Stimulated activated CD4-positive, alpha-beta T cell treated with anti-CD3 and anti-CD28 coated beads, Interleukin-4, amount 100 ng/mL, for 24 hours (primary cell): ENCODE measurements at places on chromosomes 12 and 14.

DNA sequence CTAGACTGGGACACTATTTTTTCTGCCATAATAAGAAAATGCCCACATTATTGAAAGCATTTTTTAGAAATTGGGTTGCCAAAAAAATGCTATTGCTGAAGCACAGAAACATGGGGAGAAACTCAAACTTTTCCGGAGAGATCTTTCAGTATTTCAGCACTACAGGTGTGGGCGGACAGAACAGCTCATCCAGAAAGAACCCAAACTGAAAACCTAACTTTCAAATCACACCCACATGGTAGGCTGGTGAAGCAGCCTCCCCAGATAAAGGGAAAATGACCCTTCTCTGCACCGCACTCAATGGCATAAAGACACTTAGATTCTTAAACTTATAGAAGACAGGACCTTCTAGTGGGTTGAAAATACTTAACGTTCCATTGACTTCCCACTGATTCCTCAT, 62.3 kb upstream of the TMPO start:
- DNase-seq, result peak; percentile 25

DNA sequence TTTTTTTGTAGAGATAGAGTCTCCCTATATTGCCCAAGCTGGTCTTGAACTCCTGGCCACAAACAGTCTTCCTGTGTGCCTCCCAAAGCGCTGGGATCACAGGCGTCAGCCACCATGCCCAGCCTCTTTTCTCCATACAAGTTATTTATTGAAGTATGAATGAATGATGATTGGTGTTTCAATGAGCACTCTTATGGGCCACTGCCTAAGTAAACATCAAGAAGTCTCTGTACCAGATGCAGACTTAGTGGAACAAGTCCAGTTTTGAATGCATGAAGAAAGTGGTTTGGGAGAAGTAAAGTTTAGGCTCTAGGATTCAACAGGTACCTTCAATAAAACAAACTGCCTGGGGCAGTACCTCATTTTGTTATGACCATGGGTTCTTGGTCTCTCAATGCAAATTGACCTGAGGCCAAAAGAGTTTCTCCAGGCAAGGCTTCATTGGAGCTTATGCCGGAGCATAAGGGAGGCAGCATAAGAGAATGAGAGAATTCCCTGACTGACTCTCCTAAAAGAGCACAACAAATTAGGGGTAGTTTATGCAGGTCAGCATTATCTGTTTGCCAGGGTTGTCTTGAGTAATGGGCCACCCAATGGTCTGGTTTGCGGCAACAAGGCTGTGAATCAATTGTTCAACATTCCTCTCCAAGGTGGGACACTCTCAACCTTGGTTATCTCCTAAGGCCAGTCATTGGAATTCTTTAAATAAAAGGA, 1.1 kb upstream of the GMFB start:
- no peak for DNase-seq

DNA sequence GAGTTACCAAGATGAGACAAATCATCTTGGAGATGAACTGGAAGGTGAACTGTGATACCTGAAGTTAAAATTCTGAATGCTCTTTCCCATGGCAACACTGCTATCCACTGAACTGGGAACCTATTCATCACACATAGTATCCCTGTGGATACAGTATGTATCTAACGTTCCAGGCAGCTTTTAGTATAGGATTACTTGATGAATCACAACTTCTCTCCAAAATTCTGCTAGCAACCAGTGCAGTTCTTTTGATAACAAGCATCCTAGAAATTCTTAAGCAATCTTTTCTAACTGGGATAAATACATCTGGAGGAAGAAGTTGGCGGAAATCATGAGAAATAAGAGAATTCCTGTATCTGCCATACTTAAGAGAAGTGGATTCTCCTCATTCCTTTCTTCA, 66.4 kb downstream of the PAWR start:
- DNase-seq, result no peak

- DNase-seq, result no peak
Observed at GRCh38 chr12:87082756-87083155, 826.6 kb upstream of the MGAT4C start.

GRCh38 chr14:101019541-101019940, 116.0 kb upstream of the RTL1 start:
- no peak for DNase-seq

GRCh38 chr14:95830386-95830785, 46.2 kb upstream of the TUNAR start:
- DNase-seq, result no peak

GRCh38 chr12:42360747-42361403, 34.9 kb downstream of the PPHLN1 start:
- no peak for DNase-seq

DNA sequence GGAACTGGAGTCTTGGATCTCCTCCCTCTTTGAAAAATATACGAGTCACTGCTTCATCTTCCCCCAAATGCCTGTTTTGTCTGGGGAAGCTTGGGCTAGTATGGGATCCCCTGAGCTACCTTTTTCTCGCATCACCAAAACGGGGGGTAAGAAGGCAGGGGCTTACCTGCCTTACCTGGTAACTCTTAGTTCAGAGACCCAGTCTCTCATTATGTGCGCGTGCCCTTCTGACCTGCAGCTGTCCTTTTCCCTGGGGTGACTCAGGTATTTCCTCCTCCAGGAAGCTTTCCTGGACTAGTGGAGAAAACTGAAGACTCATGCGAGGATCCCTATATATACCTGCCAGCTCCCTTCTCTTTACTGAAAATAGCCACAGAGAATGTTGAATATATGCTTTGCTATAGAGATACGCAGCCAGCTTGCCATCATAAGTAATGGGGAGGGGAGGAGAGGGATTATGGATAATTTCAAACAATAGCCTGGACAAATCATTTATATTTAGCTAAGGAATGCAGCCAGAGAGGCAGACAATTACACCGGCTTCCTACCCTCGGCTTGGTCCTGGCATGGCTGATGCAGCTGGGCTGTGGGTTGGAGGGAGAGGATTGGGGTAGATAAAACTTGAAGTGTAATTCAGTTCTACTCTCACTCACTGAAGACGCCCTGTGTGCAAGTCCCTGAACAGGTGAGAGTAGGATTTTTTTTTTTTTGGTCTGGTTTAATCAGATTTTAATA, 1.1 kb downstream of the TSPAN9 start:
- DNase-seq, result no peak

- peak; percentile 55 for DNase-seq
Observed at GRCh38 chr12:116916714-116917114, 6.0 kb downstream of the FBXW8 start.

DNA sequence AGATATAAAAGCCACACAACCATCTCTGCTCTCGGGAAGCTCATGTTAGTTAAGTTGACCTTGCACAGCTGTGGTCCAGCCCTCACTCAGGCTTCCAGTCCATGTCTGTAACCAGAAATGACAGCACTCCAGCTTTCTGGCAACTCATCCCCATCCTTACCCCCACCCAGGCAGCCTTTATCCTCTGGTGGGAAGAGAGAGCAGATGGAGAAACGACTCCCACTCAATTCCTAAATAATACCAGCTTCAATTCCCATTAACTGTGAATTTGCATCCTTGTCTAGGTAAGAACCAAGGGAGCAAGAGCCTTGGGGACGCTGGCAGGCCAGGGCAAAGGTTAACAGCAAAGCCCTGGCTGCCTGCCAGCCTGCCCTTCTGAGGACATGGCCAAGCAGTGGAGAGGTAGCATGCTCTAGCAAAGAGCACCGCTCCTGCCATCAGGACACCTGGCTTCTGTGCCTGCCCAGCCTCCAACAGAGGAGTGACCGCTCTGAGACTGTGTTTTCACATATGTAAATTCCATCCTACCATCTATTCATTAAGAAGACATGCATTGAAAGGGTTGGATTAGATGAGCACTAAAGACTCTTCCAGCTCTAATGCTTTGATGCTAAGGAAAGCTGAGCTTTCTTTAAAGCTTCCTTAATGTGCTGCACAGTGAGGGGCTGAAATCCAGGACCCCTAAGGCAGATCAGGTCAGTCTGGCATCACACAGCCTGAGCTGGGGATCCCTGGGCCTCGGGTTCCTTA, 236.1 kb downstream of the GRIN2B start:
- DNase-seq, result no peak

- no peak for DNase-seq
Observed at GRCh38 chr12:93427779-93428564, 13.8 kb downstream of the UBE2N start.

GRCh38 chr12:31033146-31033545, 40.5 kb upstream of the DDX11 start:
- DNase-seq, result no peak

- DNase-seq, result no peak
Observed at GRCh38 chr12:102298022-102298421, 100.4 kb upstream of the PMCH start.

DNA sequence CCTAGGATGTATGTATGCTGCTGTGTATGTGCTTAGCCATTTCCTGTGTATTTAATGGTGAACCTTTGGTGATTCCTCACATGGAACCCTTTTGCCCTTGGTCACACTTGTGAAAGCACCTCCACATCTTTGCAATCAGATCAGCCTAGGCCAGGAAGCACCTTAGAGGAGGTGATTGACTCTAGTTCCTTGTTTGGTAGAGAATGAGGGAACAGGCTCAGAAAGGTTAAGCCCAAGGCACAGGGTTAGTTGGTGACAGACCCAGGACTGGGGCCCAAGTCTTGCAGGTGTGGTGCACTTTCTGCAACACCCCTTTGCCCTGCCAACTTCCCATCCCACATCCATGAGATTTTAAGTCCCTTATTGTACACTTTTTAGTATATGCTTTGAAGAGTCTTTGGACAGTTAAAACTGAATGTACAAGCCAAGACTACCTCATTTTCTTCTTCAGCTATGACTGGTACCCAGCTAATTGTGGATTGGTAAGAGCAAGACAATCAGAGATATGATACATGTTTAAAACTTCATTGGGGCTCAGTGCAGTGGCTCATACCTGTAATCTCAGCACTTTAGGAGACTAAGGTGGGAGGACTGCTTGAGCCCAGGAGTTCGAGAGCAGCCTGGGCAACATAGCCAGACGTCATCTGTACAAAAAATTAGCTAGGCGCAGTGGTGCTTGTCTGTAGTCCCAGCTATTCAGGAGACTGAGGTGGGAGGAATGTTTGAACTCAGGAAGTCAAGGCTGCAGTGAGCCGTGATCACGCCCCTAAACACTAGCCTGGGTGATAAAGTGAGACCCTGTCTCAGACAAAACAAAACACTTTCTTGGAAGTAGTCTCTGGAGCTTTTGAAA, 71.1 kb downstream of the RASSF3 start:
- no peak for DNase-seq

DNA sequence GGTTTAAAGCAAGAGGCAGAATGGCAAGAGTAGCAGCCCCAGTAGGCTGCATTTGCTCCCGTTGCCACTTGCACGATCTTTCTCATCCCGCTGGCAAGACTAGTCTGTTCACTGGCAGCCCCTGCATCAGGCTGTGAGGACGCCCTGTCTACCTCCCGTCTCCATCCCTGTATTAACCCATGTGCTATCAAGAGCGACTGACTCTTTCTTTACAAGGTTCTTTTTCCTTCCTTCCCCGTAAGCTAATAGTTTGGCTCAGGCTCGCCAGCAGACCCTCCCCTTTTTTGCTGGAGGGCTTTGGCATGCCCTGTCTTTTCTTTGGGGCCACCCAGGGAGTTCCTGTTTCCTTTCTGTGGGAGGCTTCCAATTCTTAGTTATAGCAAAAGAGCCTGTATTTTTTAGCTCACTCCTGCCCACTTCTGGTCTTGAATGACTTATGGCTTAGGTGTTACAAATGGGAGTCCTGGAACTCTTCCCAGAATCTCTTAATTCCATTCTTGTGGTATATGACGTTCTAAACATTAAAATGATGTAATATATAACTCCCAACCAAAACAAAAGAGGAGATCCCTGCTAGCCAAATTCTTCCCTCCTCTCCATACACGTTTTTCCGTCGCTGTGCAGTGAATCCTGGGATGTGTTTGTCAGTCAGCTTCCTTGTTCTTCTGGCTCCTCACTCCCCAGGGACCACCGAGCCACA, 149.0 kb downstream of the PRKCH start:
- DNase-seq, result no peak

DNA sequence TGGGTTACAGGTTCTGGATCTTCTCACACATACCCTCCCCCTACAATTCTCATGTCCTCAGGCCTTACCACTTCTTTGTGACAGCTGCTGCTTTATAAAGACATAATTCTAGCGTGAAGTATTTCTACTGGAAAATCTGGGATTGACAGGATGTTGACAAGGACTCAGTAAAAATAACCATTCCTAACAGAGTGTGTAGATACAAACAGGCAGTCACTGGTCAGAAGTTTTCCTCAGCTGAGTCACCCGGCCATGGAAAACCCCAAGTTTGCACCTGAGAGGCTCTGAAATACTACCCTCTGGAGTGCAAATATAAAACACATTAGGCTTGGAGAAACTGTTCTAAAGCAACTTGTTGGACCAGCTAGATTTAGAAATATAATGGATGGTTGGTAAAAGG, 54.4 kb downstream of the SPPL3 start:
- DNase-seq, result no peak

DNA sequence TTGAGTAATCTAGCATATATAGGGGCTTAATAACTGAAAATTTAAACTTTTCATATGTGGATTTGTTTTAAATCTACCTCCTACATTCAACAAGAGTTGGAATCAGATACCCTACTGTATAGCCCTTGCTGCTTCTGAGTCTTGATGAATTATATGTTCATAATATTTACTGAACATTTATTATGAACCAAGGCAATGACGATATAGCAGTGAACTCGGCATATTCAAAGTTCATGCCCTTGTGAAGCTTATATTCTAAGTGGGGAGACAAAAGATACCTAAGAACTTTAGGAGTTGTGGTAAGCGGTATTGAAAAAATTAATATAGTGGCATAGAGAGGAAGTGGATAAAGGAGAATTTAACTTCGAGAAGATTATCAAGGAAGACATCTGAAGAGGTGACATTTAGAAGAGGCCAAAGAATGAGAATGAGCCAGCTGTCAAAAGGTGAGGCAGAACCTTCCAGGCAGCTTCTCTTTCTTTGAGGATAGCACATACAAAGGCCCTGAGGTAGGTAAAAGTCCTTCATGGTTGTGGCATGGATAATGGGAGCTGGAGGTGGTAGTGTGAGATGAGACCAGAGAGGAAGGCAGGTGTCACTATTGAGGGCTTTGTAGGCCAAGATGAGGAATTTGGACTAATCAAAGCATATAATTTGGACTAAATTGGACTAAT, 10.2 kb downstream of the EID3 start:
- no peak for DNase-seq

DNA sequence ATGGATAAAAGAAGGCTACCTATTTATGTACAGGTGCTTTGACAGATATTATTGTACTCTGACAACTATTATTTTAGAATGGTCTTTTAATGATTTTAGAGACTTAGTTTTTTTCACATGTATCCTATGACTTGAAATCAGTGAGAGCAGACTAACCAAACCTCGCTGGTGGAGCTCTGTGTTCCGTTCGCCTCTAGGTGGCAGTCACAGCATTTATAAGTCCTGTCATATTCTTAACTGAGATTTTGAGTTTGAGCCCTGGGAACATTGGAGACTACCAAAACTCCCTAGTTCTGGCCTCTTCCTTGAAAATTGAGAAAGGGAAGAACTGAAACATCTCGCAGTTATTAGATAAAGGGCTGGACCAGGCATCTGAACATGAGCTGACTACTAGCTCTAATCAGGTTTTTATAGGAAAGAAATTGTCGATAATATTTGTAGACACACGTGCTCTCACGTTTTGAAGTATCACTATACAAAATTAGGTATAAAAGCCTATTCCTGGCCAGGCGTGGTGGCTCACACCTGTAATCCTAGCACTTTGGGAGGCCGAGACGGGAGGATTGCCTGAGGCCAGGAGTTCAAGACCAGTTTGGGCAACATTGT, 48.3 kb downstream of the TTLL5 start:
- peak; percentile 68 for DNase-seq

- no peak for DNase-seq
Observed at GRCh38 chr14:69091006-69091405, 61.9 kb downstream of the DCAF5 start.
